ENCODE measurements at places on chromosomes 6 and 20.

DNA sequence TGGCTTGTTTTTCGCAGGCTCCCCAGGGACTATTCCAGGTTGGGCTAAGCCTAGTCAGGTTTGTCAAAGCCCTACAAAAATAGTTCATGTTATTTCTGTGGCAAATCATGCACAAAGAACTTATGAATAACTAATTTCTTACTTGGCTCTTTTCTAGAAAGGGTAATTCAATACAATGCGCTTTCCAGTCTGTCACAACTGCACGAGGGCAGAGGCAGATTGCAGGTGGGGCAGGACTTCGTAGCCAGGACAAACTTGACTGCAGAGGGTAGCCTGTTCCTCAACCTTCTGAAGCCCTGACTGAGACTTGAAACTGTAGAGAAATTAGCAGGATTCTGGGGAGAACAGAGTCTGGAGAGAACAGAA lies 253.5 kb downstream of the QKI start:
- no peak for DNase-seq

DNA sequence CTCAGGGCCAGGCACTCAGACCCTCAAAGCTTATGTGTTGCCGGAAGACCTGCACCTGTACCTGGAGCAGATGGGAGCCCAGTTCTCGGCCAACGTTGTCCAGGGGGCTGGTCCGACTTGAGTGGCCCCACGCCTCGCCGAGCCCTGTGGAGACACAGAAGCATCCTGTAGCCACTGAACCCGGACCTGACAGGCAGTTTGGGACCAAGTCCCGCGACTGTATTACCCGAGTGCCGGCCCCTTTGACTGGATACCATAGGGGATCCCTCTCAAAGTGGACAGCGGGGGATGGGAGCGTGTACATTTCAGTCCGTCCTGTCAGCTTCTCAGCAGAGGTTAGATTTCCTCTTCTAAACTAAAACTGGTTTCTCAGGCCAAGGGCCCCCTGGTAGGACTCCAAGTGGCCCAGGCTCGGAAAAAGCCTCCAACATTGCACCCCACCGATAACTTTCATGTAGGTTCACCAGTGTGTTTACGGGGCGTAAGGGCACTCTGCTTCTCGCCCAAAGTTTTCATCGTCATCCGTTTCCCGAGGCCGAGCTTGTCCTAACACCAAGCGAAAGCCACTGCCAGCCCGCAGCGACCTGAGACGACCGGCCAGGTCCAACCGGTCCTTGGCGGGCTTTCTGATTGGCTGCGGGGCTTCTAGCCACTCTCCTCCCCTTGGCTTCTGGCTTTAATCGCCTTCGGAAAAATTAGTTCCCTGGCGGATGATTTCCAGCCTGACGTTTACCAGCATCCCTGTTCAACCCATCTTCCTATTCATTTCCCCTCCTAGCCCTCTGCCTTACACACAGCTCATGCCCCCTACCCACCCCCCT lies 10.8 kb downstream of the SIM1 start:
- no peak for DNase-seq

GRCh38 chr6:16127471-16127870 lies 1.4 kb upstream of the MYLIP start:
- no peak for DNase-seq

DNA sequence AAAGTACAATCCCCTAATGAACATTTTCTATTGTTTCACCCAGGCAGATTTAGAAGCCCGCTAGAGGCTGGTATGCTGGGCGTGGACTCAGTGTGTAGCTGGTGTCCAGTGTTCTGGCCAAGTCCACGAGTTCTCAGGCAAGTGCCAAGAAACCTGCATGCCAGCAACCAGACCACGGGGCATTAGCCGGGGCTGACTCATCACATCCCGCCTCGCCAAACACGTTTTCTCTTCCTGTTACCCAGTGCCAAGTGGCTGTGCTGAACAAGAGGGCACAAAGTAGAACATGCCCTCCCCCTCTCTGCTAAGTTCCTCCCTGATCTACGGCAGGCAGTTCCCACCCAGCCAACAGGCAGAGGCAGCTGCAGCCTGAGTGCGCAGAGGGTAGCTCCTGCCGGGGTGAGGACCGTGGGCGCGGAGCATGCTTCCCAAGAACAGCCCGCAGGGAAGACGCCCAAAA lies 29.6 kb downstream of the RAMACL start:
- DNase-seq: no peak

GRCh38 chr6:1066449-1067090 lies 245.3 kb upstream of the FOXQ1 start:
- DNase-seq: no peak
